ENCODE measurements at places on chromosomes 6 and 20.

- peak; percentile 56 for DNase-seq
Observed at GRCh38 chr6:21772884-21773575, 179.5 kb downstream of the SOX4 start.

- DNase-seq = no peak
Observed at GRCh38 chr20:38108438-38108985, 56.6 kb downstream of the TGM2 start.

- no peak for DNase-seq
Observed at GRCh38 chr20:47775841-47776240, 9.4 kb downstream of the SULF2 start.

DNA sequence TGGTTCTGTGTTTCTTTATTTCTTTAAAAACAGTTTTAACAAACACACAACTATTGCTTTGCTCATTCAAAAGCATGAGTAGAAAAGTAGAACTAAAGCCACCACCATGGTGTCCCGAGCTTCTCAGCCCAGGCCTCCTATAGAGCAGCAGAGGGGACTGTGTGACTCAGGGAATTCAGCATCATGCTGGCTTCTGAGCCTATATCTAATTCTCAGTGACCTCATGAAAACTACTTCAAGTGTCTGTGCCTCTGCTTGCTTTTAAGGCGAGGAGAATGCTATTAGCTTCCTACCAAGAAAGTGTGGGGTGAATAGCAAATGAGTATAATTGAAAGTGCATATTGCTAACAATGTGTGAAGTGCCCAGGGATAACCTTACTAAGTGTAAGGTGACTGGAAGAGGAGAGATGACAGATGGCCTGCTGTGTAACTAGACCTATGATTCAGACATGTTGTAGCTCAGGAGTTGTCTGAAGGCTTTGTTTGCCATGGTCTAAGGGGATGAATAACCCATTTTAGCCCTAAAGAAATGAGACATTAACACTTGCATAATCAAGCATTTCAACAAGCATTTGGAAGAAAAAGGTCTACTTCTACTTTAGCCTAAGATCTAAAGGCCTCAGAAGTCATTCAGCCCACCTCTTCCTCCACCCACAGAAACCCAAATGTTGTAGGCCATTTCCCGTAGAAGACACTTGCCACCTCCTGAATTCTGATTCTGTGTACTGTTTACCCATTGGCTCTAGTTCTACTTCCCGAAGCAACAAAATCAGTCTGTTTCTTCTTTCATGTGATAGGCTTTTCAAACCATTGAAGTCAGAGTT, 121.5 kb upstream of the ARG1 start:
- DNase-seq = no peak

DNA sequence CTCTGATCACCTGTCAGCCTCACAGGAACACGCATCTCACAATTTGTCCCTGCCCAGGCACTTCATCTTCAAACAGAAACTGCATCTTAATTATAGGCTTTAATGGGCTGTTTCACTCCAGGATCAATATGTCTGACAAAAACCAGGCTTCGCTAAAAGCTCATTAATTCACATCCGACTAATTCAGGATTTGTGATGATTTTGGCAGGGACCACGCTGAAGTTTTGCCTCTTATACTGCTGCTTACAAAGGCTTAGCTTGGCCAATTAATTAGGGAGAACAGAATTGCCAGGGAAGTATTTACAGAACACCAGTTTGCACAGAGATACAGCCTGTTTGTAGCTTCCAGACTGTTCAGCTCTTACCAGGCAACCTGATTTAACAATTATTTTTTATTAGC, 541.0 kb upstream of the SPTLC3 start:
- peak; percentile 27 for DNase-seq

- DNase-seq = no peak
Observed at GRCh38 chr20:23415959-23416583, 5.2 kb downstream of the NAPB start.

DNA sequence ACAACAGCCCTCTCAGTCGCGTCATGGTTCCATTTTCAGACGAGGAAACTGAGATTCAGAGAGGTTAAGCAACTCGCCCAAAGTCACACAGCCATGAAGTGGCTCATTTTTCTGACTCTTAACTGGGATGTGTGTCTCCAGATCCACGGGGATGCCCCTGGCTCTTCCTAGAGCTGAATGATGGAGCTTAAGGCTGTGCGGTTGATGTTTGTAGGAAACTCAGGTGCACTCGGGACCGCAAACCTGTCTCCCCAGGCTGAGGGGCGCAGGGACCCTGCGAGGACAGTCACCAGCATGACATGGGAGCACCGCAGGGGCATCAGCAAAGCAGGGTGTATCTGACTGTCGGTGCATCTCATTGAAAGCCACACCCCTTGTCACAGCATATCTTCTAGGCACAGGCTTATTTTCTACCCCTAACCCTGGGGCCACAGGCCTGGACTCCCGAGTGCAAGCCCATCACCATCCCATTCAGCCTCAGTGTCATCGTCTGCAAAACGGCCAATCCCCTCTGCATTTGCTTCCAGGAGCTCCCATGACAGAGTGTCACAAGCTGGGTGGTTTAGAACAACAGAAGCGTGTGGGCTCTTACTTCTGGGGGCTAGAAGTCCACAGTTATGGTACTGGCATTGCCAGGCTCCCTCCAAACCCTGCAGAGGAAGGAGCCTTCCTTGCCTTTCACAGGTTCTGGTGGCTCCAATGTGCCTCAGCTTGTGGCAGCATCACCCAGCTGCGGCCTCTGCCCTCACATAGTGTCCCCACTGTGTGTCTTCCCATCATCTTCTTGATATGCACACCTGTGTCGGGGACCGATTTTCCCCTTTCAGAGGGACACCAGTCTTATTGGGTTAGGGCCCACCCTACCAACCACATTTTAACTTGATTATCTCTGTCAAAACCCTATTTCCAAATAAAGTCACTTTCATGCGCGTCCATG, 9.9 kb upstream of the ARHGAP40 start:
- DNase-seq = no peak

GRCh38 chr6:32885698-32886286, 31.8 kb downstream of the PSMB9 start:
- peak; percentile 72 for DNase-seq

DNA sequence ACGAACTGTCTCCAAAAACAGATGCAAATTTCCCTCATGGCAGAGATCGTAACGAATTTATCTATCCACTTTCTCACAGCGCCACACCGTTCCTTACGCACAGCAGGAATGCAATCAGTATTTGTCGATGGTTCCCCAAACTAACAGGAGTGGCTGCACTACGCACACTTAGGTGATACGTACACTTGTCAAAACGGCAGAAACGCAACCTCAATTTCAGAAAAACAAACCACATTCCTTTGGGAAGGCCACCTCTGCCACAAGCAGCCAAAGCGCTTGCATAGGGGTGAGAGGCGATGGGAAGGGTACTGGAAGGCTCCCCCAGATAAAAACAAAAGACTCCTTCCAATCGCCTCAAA, 638 bp downstream of the MDN1 start:
- peak; percentile 39 for DNase-seq

DNA sequence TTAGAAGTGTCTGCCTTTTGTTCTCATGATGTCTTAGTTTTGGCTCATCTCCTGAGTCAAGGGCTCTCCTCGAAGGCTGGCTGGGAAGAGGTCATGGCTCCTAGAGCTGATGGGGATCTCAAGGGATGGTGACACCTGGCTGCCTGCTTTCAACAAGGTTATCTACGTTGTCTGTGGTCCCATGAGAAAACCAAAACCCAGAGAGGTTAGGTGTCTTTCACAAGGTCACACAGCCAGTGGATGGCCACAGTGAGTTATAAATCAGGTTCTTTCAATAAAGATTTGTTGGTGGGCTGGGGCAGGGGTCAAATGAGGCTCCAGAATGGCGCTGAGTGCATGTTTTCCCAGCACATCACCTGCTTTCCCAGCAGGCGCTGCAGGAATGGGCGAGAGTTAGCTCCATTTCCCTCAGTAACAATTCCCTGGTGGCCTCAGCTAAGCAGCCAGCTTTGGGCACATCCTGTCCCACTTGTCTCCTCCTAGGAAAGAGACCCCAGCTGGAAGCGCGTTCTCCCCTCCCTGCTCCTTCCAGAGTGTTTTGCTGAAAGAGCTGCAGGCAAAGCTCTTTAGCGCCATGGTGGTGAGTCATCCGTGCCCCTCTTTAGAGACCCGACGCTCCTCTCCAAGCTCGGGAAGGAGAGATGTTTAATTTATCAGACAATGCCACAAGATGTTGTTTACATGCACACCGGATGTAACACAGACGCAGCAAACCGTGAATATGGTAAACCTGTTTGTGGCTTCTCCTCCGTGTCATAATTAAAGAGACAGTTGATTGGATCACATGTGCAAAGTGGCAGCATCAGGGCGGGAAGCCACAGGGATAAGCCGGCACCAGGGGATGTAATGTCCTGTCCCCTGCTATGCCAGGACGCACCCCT, 109.7 kb downstream of the LRFN2 start:
- DNase-seq = peak; percentile 79

- no peak for DNase-seq
Observed at GRCh38 chr6:136684466-136684865, 107.8 kb downstream of the MAP3K5 start.

DNA sequence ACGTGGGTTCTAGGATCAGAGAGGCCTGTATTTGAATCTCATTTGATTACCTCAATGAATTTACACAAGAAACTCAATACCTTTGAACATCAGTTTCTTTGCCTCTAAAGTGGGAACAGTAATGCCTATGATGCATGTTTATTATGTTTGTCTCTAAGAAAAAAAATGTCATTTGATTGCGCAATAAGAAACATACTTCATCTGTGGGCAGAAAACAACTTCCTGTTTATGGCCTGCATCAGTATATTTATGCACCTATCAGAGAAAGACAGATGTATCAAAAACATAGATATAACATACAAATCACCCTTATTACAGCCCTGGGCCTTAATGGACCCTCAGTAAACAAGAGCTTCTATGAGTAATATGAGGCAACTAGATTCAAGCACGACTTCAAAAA, 516.4 kb upstream of the ARID1B start:
- DNase-seq = no peak

DNA sequence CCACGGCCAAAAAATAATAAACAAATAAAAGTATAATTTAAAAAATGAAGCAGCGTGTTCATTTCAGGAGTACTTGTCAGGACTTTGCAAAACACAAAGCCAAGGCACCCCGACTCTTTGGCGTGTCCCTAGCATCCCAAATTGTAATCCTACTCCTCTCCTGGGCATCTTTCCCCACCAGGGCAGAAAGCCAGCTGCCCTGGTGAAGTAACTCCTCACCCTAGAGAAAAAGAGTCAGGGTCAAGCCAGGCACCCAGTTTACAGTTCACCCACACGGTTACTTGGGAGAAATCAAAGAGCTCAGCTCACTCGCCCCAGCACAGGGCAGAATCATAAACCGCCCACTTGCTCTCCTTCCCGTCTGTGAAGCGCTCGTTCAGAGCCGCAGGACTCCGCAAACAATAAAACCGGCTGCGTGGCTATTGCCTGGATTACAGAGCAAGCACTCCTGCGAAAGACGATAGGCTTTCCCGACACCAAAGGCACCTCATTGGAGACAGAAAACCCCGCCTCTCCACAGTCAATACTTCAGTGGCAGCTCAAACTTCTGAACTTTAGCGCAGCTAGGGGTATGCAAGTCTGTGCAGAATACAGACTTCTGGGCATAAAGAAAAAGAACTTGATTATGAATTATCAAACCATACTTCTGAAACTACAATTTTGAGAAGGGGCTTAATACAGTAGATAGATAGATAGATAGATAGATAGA, 73.0 kb upstream of the NHSL1 start:
- peak; percentile 78 for DNase-seq

GRCh38 chr6:63899550-63899949, 263.9 kb downstream of the PHF3 start:
- DNase-seq = no peak

DNA sequence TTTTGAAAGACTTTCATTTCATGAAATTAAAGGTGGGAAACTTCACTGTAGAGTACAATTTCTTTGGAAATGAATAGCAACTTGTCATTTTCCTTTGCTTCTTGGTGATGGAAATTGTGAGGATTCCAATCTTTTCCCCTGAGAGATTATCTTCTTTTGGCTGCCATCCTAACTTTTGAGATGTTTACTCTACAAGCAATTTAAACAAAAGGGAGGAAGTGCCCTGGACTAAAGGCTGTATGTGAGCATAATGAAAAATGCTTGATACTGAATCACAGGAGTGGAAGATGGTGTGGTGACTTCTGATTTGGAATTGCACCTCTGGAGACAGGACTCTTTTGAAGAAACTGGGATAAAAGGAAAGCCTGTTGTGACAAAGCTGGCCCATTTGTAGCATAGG, 43.1 kb upstream of the JAG1 start:
- DNase-seq = no peak

GRCh38 chr6:12261502-12261901, 28.7 kb upstream of the EDN1 start:
- no peak for DNase-seq
